Activated naive CD4-positive, alpha-beta T cell treated with Interleukin-2 at 50 U/mL for 16 hours (primary cell): ENCODE measurements at places on chromosomes 12 and 14.

- DNase-seq, result no peak
These were observed 4.1 kb upstream of the FAM222A start for GRCh38 chr12:109709401-109709991.

DNA sequence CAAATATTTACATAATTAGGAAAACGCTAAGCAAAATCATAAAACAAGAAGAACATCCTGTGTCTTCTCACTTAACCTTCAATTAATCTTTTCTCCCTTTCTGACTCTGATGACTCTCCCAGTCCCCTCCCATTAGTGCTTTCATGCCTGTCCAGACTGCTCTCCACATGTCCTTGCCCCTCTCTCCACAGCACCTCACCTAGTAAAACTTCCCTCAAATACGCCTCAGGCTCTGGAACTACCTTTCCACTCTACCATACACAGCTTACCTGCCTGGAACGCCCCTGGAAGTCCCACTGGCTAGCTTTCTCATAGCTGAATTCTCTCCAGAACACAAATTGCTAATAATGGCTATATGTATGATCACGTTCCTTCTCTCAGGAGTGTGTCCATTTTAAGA is 44.7 kb downstream of the SLC5A8 start:
- DNase-seq, result no peak

DNA sequence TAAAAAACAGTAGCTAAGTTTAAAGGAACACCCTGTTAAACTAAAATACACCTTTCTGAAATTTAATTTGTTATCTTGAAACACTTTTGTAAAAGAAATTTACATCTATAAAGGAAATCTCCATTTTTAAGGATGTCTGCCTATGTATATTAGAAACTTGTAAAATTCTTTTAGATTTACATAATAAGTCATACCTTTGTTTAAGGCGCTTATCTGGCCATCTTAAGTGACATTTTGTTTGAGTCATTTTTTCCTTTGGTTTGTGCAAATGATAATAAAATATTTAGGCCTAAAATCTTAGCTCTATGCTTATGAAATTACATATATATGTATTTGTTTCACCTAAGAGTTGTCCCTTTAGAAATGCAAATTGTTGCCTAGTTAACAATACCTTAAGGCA is 1193.4 kb downstream of the FSCB start:
- no peak for DNase-seq

DNA sequence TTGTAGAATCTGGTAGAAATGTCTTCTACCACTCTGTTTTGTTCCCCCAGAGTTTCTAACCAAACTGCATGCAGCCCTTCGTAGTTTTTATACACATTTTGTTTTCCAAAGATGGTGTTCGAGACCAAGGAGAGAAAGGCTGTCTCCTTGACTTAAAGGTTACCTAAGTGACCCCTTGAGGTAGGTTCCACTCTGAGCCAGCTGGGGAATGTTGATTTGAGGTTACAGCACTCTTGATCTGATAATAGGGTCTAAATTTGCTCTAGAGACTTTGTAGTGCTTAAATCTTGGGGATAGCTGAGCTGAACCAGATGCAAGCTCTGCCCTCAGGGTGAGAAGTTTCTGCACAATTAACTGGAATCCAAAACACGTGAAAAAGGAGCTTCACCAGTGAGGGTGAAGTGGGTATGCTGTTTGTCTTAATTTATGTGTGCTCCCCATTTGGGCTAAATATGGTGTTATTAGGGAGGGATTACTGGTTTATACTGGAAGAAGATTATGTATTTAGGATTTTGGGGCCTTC is 3.1 kb downstream of the TMBIM6 start:
- DNase-seq, result no peak

- no peak for DNase-seq
These were observed 273.6 kb upstream of the MDGA2 start for GRCh38 chr14:47949006-47949405.

- no peak for DNase-seq
These were observed 22.5 kb downstream of the E2F7 start for GRCh38 chr12:77042833-77043232.

- DNase-seq, result no peak
These were observed 195.4 kb upstream of the C14orf180 start for GRCh38 chr14:104383996-104384775.

GRCh38 chr12:96719660-96720362 is 187.2 kb upstream of the NEDD1 start:
- no peak for DNase-seq

GRCh38 chr12:124153392-124153791 is 141.5 kb upstream of the RFLNA start:
- no peak for DNase-seq
